ENCODE measurements at places on chromosomes 1 and 21.

DNA sequence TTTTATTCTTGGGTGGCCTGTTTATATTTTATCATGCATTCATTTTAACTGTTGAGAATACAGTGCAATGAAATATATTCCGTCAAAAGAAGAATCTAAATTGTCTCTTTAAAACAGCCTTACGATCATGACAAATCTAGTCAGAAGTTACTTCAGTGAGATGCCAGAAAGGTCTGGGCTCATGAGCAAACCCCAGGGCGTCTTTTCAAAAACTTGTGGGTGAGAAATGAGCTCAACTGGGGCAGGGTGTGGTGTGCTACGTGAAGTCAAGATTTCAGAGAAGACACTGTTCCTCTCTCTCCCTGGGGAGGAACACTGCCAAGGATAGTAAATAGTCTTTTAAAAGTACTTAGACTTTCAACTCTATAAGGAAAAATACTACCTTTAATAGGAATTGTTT lies 13.4 kb upstream of the UAP1 start:
- DNase-seq = no peak

DNA sequence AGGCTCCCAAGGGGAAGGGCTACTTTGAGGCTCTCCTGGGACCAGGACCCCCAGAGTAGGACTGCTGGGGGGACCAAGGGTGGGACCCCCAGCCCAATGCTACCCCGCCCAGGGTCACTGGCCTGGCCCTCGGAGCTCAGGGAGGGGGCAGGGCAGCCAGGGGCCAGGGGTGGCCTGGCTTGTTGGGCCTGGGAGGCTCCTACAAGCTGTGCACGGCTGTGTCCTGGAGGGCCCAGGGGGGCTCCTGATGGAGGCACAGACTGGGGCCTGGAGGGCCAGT lies 2.2 kb downstream of the HES4 start:
- DNase-seq = no peak

GRCh38 chr21:31142600-31142999 lies 104.3 kb upstream of the KRTAP19-8 start:
- DNase-seq = no peak

- DNase-seq = no peak
Observed at GRCh38 chr1:159881622-159882526, 18.1 kb downstream of the CFAP45 start.

DNA sequence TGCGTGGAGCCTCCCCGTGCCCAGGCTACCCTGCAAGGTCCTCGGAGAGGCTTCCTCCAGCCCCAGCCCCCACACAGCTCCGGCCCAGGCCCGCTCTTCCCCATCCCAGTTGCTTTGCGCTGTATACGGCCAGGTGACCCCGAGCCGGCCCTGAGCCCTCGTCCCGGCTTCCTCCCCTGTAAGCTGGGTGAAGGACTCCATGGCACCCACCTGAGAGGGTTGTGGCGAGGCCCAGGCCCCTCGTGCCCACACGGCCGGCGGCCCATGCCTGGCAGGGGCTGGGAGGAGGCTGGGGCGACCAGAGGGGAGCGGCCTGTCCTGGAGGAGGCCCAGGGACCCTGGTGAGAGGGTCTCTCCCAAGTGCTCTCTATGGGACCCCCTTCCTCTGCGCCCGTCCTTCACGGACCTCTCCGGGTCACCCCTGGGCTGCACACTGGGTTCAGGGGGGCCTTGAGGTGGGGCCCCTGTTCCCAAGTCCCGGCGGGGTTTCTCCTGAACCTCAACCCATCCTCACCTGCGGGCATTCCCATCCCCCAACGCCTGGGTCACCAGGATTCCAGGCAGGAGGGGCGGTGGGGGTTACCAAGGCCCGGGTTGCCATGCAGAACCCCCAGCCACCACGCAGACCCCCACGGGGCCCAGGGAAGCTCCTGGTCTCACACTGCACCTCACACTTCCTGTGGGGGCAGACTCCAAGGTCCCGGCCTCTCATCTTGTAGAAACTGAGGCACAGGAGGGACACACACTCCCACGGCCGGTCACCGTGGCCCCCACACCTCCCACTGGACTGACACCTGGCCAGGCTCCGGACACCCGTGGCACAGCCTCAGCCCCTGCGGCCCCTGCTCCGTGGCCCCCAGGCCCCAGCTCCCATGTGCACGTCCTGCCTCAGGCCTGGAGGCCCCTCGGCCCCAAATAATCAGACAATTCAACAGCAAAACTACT lies 25.2 kb downstream of the COL6A1 start:
- DNase-seq = no peak

GRCh38 chr1:918843-919242 lies 4.9 kb upstream of the SAMD11 start:
- DNase-seq = no peak

DNA sequence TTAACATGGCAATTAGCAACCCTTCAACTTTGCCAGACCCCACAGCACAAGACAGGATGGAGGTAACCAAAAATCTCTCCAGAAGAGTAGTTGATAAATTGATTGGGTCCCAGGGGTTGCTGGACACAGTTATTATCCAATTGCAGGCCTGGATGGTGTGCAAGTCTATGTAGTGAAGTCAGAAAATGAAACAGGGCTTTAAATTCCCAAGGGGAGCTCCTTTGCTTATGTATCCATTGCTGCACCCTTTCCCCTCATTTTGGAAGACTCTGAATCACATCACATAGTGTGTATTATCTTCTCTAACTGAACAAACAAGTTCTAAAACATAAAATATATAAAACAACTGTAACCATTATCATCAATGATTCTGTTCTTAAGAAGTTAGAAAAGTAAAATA lies 550.2 kb downstream of the LMO4 start:
- DNase-seq = no peak

- no peak for DNase-seq
Observed at GRCh38 chr1:164602101-164602422, 43.1 kb downstream of the PBX1 start.

DNA sequence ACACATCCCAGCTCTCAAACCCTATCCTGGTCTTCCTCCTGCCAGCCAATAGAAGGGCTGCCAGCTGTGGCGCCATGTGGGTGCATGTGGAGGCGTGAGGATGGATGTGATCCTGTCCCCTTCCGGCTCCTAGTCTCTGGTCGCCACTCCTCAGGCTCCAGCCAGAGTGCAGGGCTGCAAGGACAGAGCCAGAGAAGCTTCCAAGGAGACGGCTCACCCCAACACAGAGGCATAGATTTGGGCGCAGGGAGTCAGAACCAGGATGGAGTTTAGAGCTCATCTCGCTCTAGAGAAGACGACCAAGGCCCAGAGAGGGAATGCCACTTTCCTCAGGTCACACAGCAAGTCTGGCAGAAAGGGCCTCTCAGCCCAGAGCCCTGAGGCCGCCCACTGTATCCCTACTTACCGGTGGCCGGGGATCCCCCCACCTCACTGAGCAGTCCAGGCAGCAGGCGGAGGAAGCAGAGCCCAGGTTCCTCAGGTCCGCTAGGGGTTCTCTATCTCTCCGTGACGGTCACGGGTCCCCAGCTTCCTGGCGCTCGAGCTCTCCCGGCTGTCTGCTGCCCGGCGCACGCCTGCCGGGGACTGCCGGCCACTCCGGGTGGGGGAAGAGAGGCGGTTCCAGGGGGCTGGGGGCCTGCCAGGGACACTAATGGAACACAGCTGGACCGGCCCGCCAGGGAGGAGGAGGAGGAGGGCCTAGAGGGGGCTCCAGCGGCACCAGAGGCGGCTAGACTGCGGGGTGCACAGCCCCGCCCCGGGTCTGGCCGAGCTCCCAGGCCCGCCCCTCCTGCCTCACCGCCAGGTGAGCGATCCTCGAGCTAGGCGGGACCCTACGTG lies at the start of gene COL16A1:
Gene COL16A1, minus strand, starts transcription at position 587 of the 840 bp plus-strand sequence. CDS start 1,824 bp downstream, outside the sequence.
- DNase-seq = no peak

GRCh38 chr1:87956072-87956471 lies 627.4 kb downstream of the LMO4 start:
- DNase-seq = no peak

- no peak for DNase-seq
Observed at GRCh38 chr1:48450505-48450904, 21.5 kb downstream of the SPATA6 start.

- DNase-seq = no peak
Observed at GRCh38 chr1:41623736-41624135, 139.3 kb upstream of the EDN2 start.
